ENCODE measurements at places on chromosomes 2 and 18.

DNA sequence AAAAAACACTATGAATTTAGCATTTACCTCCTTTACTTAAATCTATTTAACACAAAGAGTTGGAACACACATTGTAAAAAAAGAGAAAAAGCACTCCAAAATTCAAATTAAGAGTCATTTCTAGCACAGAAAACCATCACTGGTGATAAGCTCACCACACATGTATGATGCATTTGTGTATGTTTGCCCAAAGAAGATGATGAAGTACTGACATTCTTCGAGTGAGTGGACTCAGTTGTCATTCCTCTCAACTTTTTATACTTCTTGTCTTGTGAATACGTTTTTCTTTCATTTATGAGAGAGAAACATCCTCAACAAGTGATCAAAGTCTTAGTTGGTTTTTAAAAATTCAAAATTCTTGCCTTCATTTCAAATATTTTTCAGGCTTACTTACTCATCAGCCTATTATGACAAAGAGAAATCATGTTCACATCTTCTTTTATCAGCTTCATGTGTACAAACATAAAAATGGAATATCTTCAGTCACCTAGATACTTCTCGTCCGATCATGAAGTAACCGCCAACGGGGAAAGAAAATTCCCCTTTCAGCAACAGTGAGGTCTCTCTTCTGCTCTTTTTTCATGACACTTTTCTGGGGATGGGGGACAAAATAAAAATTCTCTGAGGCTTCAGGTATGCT, 1.5 kb downstream of the DSEL start:
- DNase-seq: no peak

- no peak for DNase-seq
Observed at GRCh38 chr2:16649353-16650286, 16.0 kb downstream of the CYRIA start.

DNA sequence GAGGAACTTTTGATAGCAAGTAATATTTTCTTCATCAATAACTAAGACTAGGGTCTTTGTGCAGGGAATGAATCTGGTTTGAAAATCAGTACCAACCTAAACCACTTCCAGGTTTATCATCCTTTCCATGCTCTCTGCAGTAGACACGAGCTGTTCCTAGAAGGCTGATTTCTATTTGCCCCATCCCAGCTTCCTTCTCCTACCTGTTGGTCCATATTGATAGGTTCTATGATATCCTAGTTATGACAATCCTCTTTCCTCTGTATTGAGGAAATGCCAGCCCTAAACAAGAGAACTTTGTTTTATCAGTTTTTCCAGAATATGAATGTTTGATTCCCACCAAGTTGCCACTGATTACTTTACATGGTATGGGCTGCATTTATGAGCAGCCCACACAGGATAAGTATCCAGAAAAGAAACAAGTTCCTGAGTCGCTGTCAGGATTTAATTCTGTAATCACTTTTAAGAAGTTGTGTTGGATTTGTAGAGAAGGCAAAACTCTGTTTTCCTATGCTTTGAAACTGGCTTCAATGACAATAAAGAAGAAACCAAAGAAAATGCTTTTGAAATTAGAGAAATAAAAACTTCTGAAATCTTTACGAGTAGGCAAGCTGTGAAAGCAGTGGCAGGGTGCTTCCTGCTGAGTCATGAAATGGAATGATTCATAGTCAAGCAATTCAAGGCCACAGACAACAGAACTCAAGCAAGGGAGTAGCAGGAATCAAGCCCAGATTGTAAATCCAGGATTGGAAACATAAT, 37.3 kb upstream of the TANK start:
- DNase-seq: peak; percentile 59

DNA sequence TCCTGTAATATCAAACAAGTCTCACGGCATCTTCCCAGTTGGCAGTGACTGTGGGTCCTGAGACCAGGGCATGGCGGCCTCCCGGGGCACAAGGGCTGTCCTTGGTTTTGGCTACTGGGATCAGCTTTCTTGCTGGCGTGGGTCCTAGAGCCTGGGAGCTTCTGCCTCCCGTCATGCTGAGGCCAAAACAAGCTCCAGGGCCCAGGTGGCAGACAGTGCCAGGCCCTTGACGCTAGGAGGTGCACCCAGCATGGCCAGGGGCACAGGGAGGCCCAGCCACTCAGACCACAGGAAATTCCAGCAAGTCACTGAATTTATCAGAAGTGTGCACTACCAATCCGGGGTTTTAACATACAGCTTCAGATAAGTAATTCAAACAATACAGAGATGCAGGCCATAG, 184.7 kb downstream of the EIPR1 start:
- DNase-seq: no peak

GRCh38 chr2:241863536-241863954, 4.9 kb upstream of the PDCD1 start:
- DNase-seq: no peak

DNA sequence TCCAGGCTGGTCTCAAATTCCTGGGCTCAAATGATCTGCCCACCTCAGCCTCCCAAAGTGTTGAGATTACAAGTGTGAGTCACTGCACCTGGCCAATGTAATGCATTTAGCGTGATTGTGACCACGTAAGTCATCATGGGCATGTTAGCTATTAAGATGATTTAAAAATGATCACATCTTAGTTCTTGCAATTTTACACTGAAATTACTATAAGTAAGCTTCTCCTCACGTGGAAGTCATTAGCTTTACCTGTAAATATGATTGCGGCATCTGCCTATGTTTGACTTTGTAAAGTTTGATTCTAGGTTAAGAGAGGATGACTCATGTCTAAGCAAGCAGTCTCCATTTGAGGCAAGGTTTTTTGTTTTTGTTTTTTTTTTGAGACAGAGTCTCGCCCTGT, 85.5 kb downstream of the PMAIP1 start:
- DNase-seq: no peak

GRCh38 chr2:226994775-226995174, 158.9 kb downstream of the RHBDD1 start:
- no peak for DNase-seq

- no peak for DNase-seq
Observed at GRCh38 chr2:167750675-167751074, 496.7 kb downstream of the STK39 start.

DNA sequence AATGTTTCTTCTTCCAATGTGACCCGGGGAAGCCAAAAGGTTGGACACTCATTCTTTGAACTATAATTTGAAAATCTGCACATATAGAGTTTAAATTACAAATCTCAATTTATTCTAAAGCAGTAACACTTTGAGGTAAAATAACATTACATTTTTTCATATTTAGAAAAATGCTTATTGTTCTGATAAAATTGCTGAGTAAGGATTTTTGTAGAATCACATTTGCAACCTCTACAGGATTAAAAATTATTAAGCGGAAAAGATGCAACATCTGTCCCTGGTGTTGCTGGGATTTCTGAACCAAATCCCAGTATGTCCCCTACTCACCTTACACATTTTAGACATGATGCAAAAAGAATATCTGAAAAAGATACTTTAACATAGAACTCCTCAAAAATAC, 10.1 kb downstream of the ZNF519 start:
- no peak for DNase-seq

GRCh38 chr2:16218625-16219024, 278.3 kb downstream of the MYCN start:
- DNase-seq: peak; percentile 19

DNA sequence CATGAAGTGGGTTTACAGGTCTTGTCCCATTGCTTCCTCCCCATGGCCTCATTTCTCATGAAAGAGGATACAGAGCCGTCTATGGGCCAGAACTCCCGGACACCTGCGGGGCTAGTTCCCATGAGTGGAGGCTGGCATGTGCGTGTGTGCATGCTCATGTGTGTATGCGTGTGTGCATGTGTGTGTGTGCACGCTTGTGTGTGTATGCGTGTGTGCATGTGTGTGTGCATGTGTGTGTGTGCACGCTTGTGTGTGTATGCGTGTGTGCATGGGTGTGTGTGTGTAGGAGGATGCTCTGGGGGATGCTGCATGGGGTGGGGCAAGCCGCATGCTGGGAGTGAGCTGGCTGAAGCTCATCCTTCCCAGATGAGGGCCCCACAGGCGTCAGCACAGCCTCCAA, 20.8 kb downstream of the INHBB start:
- no peak for DNase-seq

DNA sequence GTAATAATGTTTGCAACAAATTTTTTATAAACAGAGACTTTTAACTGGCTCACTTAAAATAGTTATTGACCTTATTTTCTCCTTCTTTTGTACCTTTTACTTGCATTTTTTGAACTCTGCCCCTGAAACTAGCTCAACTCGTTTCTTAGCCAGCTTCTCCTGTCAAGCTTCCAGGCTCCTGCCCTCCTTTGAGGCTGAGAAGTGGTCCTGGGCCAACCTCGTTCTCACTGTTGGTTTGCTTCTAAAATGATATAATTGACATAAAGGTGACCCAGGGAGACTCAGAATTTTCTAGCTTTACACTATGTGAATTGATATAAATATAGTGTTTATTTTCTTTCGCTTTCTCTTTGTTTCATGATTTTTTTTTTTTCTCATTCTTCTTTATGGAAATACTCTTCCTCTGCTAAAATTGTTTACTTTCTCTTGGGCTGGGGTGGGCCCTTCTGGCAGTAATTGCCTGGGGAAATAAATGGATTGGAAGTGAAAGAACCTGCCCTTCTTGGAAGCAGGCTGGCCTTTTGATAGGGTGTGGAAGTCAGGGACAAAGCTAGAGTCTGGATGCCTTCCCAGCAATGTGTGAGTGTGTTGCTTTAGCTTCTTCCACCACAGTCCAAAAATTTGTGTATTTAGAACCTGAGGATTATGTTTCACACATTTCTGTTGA, 30.7 kb downstream of the GPD2 start:
- no peak for DNase-seq

GRCh38 chr18:55466789-55467188, 121.2 kb downstream of the TCF4 start:
- DNase-seq: no peak

Data from H54 (cell line).